Activated CD4-positive, alpha-beta T cell treated with anti-CD3 and anti-CD28 coated beads, Interleukin-2, amount 10 ng/mL, durations not matched to agents 7 days and 5 days (primary cell): ENCODE measurements at places on chromosomes 12 and 14. TPM values are rescaled to one million over a fixed set of nuclear protein-coding genes. Genes with fewer than 3 reads are reported as not detected.

The TEX52 gene
- total RNA-seq, result 0.35 TPM

The TRIM9 gene
- 0.44 TPM for total RNA-seq

The RNASE11 gene
- total RNA-seq, result not detected

The IL31 gene
- total RNA-seq, result not detected

The RAD51B gene
- total RNA-seq, result 30.3 TPM

GRCh38 chr12:79326222-79326621 lies 364.5 kb downstream of the PAWR start:
- no peaks in the 10 kb centered on the region for H3K4me1 ChIP-seq
- no peak overlapping the region for H3K27ac ChIP-seq
- no peak overlapping the region for H3K4me3 ChIP-seq
- no peak for DNase-seq

DNA sequence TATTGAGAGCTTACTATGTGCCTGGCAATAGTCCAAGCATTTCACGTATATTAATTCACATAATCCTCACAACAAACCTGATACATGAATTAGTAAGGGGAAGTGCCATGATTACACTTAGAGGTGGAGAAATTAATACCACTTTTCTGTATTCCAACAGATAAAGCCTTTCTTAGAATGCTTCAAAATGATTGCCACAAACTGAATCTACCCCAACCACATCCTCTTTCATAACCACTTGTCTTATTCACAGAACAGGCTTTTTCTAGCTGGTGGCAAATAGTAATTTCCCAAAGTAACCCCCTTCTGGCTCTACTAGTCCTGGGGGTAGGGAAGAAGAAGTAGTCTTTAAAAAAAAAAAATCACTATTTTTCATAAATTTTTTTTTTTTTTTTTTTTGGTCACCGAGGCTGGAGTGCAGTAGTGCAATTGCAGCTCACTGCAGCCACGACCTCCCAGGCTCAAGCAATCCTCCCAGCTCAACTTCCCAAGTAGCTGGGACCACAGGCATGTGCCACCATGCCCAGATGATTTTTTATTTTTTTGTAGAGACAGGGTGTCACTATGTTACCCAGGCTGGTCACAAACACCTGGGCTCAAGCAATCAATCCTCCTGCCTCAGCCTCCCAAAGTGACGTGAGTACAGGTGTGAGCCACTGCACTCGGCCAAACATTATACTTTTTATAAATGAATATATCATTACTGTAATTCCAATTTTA lies 59.0 kb upstream of the ARID2 start:
- H3K27ac ChIP-seq, result peak overlapping the region; percentile 62
- peak overlapping the region; percentile 9 for H3K4me3 ChIP-seq
- H3K4me1 ChIP-seq, result peaks cover 45% of the 10 kb centered on the region
- peaks cover 15% of the 10 kb centered on the region for H3K36me3 ChIP-seq
- DNase-seq, result peak; percentile 48

- no peaks in the 10 kb centered on the region for H3K4me1 ChIP-seq
- DNase-seq, result no peak
- no peaks in the 10 kb centered on the region for H3K36me3 ChIP-seq
Measured at GRCh38 chr14:77489041-77489440, 9.6 kb downstream of the ISM2 start.

DNA sequence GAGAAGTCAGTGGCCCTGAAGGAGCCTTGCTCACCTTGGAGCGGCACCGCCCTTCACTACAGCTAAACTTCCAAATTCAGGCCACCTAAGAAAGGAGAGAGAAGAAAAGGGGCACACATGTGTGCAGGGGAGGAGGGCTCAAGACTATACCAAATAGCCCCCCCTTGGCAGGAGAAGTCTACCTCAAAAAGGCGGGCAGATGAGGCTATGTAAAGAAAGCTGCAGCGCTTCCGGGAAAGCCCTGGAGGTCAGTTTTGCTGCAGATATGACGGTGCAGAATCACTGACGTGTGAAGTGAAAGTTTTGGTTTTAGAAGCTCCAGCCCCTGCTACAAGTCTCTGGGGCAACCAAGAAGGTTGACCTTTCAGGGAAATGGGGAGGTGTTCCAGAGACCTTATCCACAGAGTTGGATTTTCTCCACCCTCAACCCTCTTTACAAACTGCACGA lies 48.2 kb upstream of the PNMA1 start:
- no peak for DNase-seq
- H3K27ac ChIP-seq, result peak overlapping the region; percentile 93
- H3K4me3 ChIP-seq, result peak overlapping the region; percentile 32
- H3K36me3 ChIP-seq, result peaks cover 21% of the 10 kb centered on the region
- H3K4me1 ChIP-seq, result peaks cover 68% of the 10 kb centered on the region

GRCh38 chr14:104419865-104420505 lies 159.6 kb upstream of the C14orf180 start:
- no peak overlapping the region for H3K27ac ChIP-seq
- no peaks in the 10 kb centered on the region for H3K36me3 ChIP-seq
- DNase-seq, result peak; percentile 3
- no peaks in the 10 kb centered on the region for H3K4me1 ChIP-seq
- H3K27me3 ChIP-seq, result peaks cover 15% of the 10 kb centered on the region
- no peak overlapping the region for H3K4me3 ChIP-seq

DNA sequence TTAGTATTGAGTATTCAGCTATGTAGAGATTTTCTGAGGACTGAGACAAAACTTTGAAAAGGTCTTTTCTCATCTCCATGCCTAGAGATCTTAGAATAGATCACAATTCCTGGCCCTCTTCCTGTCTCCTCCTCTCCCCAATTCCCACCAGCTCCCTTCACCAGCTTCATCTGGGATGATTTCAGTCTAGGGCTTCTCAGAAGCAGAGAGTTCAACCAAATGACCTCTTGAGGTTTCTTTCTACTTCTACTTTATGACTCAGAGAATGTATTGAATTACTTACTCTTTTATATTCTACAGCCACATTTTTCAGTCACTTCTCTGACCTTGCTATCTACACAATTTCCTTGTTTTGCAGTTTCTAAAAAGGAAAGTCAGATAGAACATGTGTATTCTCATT lies 19.4 kb upstream of the SNX6 start:
- no peak overlapping the region for H3K4me3 ChIP-seq
- H3K4me1 ChIP-seq, result peaks cover 7% of the 10 kb centered on the region
- no peaks in the 10 kb centered on the region for H3K27me3 ChIP-seq
- DNase-seq, result no peak
